Stimulated activated CD4-positive, alpha-beta T cell treated with anti-CD3 and anti-CD28 coated beads, Interleukin-15, amount 100 ng/mL, for 1 hour (primary cell): ENCODE measurements at places on chromosomes 7 and 10.

GRCh38 chr10:113019096-113019495 is 69.0 kb downstream of the TCF7L2 start:
- no peak for DNase-seq

- DNase-seq = no peak
These were observed 2.4 kb downstream of the MIOS start for GRCh38 chr7:7569081-7569527.

DNA sequence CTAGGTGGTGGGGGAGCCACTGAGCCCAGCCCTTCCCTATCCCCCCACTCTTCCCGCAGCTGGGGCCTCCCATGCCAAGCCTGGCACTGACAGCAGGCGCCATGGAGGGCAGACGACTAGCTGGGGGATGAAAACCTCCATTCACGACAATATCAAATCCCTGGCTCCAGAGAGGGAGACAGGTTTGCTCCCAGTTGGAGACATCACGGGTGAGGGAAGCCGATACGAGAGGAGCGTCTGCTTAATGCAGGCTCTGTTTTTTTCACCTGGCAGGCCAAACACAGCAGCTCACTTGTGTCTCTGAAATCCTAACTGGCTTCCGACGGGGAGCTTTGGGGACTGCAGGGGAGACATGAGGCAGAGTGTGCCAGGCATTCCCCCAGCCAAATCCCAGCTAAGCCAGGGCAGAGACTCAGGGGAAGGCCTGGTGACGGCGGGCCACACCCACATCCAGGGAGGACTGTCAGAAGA is 307.4 kb upstream of the ZMIZ1 start:
- no peak for DNase-seq

- DNase-seq = no peak
These were observed 201.3 kb downstream of the JCAD start for GRCh38 chr10:29857843-29858701.

- DNase-seq = no peak
These were observed 156.8 kb upstream of the MAGI2 start for GRCh38 chr7:79610313-79610712.

DNA sequence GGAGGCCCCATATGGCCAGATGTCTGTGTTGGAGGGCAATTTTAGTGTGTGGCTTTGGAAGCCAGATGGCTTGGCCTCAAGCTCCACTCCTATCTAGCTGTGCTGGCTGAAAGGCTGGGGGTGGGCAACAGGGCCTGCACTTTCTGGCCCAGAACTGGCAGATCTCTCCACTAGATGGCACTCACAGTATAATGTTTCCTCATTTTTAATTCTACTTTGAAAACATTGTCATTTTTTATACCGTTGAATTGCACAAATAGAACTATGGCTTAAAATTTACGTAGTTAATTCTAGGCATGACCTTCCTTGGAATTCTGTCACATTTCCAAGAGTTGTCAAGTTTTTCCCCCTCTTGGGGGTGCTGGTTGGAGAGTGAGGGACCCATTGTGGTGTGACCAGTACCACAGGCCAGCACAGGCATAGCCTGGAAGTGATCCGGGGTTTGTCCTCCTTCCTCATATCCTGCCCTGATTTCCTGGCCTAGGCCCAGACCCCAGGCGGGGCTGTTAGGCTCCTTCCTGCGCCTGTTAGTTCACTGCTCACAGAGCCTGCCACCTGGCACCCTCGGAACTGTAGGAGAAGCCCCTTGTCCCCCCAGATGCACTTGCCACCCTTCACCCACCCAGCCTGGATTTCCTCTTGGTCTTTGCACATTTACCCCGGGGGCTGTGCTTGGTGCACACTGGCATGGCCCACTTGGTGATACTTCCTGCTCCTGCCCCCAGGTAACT is 52.8 kb downstream of the ARHGAP22 start:
- no peak for DNase-seq

DNA sequence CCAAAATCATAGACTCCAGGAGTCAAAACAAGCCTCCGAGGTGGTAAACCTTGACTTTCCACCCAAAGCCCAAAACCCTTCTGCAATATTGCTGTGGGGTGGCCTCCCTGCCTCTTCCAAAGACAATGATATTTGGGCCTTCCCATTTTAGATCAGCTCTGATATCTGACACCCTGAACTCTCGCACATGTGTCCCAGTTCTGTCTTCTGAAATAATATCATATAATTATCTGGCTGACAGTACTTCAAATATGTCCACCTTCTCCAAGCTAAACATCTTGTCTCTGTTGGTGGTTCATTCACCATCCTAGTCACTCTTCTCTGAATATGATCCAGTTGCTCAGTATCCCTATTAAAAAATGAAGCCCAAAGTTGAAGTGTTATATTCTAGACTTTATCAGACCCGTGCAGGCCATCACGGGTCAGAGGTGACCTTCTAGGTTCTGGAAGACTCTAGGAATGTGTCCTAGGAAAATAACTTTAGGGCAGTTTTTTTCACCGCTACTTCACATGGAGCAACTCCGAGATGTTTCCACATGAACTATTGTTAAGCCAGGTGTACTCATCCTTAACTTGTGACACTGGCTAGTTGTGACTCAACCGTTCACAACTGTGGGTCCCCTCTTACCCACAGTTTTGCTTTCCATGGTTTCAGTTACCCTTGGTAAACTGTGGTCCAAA is 6.3 kb downstream of the TECTB start:
- DNase-seq = no peak

- DNase-seq = no peak
These were observed 49.0 kb downstream of the WNT2 start for GRCh38 chr7:117273814-117274225.

DNA sequence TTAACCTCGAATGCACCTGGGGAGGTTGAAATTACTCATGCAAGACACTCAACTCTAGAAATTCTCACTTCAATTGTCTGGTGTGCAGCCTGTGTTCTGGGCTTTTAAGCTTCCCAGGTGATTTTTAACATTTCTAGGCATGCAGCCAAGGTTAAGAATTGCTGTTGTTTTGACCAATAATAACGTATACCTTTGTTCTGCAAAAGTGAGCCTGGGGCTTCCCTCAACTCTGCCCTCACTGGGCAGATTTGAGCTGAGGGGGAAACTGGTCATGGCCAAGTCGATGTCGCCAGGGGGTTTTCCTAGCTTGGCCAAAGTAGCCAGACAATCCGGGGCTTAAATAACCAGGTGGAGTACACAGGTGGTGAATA is 568 bp downstream of the PRSS2 start:
- DNase-seq = no peak

GRCh38 chr7:32564542-32564941 is 69.3 kb downstream of the AVL9 start:
- DNase-seq = no peak

DNA sequence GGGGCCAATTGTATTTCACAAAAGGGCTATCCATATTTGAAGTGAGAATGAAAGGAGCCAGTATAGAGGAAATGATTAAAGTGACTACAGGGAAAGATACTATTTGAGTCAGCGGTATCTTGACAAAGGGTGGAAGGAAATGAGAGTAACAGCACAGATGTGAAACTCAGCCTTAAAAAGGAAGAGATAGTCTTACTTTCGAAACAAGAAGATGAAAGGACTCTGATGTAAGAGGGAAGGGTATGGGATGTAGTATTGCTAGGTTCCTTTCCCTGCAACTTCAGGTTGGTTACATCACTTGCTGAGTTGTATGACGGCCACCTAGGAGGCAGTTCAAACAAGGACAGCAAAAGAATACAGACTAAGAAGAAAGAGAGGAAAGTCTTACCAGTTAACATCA is 13.7 kb downstream of the CISD1 start:
- DNase-seq = no peak

DNA sequence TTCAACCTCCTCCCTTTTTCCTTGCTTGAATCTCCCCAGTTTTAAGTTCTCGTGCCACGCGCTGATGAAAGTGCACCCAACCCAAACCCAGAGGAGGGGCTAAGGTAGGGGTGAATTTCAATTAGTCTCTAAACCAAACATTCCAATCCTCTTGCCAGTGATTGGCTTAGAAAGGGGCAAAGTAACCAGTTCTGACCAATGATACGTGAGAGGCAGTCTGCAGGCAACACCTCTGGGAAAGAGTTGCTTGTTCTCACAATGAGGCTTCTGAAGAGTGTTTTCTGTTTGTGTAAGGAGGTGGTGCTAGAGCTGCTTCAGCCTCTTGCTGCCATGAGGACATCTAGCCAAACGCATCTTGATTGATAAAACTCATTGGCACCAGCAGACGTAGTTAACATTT is 21.8 kb downstream of the SLC35G1 start:
- DNase-seq = no peak

DNA sequence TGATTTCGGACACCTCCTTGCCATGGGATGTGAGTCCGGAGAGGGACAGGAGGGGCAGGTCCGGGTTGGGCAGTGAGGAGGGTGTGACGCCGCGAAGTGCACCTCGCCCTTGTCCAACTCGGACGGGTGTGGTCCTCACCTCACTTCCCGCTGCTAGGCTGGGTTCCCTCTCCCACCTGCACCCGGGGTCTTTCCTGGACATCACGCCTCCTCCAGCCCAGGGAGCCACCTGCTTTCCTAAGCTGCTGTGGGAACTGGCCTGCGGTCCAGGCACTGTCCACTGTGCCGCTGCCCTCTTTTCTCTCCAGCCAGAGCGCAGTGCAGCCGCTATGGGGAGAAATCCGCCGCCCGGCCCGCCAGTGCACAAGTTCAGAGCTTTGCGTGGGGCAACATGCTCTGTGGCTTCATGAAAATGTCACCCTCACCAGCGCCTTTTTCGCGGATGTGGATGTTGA is 45.0 kb upstream of the ZNF716 start:
- DNase-seq = no peak

DNA sequence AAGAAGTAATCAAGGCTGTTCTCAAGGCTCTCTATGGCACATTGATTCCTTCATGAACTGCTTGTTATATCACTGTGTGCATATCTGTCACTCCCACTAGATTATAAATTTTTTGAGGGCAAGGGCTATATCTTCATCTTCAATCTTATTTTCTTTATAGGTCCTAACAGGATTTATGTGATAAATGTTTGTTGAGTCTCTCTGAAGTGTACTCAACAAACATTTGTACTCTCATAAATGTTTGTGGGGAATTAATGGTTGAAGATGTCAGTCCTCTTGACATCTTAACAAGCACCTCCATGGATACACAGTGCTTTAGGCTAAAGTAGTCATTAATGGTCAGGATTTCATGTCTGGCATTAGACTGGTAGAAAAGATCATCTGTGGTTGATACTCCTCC is 143.2 kb downstream of the RNLS start:
- no peak for DNase-seq

GRCh38 chr10:870564-871166 is 60.8 kb downstream of the LARP4B start:
- no peak for DNase-seq

DNA sequence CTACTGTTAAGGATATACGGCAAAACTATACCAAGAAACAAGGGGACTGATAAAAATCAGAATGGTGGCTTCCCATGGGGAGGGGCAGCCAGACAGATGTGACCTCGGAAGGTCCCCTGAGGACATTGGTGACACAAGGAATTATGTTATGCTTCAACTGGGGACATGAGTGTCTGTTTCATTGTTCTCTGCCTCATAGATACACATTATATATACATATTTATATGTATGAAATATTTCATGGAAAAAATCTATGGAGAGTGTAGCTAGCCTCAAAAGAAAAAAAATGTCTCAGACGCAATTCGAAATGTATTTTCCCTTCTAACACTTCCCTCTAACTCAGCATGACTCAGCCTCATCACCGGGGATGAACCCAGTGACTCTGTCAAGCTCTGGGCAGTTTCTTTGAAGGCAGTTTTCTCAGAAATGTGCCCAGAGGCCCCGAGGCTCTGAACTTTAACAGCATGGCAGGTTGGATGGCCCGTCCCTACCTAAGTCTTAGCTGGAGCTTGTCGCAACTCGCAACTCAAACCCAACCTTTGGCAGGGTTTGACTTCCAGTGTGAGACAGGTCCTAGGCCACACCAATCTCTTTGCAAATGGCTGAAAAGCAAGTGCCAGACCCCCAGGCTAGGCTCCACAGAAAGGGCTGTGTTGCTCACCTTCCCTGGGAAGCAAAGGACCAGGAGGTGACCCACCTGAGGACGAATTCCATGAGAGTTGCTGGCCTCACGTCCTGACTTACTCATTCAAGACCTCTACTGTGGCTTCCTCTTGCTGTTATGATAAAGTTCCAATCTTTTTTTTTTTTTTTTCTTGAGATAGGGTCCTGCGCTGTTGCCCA is 86.9 kb downstream of the CARD11 start:
- DNase-seq = no peak
